ENCODE measurements at places on chromosomes 4 and X.
A peak's percentile ranks its signal among the peaks of the same experiment; 100 is the strongest.

- peak; percentile 5 for DNase-seq
Measured at GRCh38 chr4:146095091-146095690, 80.3 kb upstream of the LSM6 start.

GRCh38 chr4:165508372-165509120 lies 129.7 kb downstream of the CPE start:
- DNase-seq: no peak

DNA sequence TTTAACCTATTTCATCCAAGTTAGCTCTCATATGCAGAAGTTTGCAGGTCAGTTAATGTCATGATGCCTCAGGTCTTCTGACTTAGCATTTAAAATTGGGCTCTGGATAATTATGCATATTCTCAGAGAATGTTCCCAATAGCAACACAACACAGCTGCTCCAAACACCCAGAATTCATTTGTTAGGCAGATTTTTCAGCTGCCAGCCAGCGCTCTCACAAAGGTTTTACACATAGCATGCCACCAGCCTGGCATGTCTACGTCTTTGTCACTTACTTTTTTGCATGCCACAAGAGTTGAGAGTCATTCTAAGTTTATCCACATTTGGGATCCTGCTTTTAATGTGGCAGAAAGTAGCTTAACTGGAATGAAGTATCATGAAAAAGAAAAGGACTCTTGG lies 84.8 kb downstream of the LIMCH1 start:
- no peak for DNase-seq

- DNase-seq: no peak
Measured at GRCh38 chrX:139204898-139205667, 325.5 kb upstream of the F9 start.

GRCh38 chrX:119604766-119605463 lies 1.3 kb downstream of the NKRF start:
- no peak for DNase-seq

- no peak for DNase-seq
Measured at GRCh38 chr4:128225148-128225547, 62.5 kb downstream of the PGRMC2 start.

DNA sequence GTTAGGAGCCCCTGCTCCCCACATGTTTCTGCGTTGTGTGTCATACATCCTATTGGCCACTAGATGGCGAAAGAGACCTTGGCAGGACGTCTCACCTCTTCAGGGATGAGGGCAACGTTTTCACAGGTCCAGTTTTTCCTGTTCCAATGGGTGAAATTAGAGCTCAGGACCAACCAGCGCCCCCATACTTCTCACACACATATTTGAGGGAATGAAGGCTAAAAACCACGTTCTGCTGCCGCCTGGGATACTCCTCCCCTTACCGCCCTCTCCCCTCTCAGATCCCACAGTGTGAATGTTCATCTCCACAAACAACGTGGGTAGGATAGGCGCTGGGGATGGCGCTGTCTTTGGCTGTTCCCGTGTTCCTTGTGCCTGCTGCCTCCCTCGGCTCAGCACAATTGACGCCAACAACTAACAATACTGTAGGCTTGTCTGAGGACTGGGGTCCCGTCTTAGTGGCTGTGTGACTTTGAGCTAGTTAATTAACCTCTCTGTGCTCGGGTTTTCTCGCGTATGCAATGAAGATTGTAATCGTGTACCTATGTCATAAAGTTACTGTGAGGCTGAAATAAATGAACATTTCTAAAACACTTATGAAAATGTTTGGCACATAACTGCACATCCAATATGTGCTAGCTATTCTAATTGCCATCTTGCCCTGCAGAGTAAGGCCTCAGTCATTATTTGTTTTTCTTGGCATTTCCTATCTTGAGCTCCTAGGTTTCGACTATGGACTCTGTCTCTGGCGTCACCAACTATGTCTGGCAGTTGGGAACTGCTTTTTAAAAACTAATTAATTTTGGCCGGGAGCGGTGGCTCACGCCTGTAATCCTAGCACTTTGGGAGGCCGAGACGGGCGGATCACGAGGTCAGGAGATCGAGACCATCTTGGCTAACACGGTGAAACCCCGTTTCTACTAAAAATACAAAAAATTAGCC lies 181.3 kb upstream of the STK26 start:
- peak; percentile 1 for DNase-seq

GRCh38 chr4:53362093-53362492 lies 3.8 kb downstream of the SCFD2 start:
- no peak for DNase-seq

DNA sequence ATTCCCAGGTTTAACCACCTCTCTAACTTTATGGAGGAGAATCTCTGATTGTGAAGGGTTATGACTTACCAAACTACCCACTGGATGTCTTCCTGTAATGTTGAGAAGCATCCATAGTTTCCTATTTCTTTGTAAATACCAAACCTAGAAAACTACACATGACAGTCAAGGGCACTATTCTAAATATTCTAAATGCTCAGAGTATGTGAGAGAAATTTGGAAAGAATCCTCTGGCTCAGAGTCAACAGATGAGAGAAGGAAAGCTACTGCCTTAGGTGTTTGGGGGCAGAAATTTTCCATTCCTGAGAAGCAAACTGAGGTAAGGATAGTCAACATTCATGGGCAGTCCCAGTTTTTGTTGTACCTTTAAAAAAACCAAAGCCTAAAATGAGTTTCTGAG lies 155.8 kb downstream of the KCNIP4 start:
- DNase-seq: no peak

- no peak for DNase-seq
Measured at GRCh38 chrX:138928737-138929459, 217.4 kb upstream of the FGF13 start.

GRCh38 chr4:121390335-121390734 lies 9.5 kb upstream of the QRFPR start:
- no peak for DNase-seq

DNA sequence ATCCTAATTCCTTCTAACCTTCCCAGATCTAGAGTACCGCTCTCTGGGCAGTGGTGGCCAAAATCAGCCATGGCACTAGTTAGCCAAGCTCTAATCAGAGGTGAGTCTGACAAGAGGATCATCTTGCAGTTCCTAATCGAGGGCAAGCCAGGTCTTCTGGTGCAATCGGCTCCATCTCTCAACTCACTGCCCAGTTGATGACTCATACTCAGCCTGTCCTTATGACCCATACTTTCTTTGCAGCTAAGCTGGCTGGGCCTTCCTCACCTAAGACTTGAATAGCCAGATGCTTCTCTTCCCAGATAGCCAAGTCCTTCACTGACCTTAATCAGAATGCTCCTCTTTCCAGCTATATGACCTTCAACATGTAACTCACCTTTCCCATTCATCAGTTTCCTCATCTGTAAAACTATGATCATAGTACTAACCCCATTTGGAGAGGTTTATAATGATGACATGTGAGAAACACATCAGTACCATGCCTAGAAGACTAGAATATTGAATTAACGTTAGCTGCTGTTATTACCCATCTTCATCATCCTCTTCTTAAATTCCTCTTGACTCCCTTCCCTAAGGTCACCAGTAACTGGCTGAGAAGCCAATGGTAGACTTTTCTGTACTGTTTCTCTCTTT lies 57.1 kb downstream of the RELL1 start:
- no peak for DNase-seq

GRCh38 chrX:31209005-31209628 lies 137.3 kb upstream of the FTHL17 start:
- DNase-seq: peak; percentile 44

DNA sequence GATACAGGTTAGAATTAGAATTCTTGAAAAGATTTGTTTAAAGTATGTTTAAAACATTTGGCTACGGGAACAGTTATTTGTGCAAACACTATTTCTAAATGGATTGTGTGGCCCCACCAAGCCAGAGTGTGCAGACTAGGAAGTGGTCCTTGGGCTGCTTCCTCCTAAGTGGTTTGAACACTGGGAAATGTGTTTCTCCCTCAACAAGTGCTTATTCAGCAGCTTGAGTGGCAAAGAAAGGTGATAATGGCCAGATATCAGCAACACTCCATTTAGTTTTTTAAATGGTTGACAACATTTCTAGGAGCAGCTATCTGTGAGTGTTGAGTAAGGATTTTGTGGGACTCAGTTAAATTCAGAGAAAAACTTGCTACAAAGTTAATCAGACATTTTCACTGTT lies 141.4 kb upstream of the LNX1 start:
- no peak for DNase-seq

DNA sequence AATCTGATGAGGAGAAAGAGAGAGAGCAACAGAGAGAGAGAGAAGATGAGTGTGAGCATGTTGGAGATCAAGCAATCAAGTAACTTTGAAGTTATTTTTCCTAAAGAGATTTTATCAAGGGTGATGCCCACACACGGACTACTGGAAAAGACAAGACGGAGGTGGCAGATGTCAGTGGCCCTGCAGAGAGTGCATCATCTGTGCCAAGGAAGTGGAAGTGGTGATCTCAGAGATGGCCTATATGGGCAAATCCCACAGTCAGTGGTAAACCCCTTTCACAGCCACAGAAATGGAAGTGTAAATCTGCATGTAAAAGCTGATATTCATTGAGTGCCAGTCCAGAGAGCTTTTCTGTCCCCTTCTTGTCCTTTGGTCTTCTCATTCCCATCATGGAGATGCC lies 577.2 kb upstream of the AADAT start:
- no peak for DNase-seq

- no peak for DNase-seq
Measured at GRCh38 chr4:88191404-88191803, 33.0 kb upstream of the ABCG2 start.

- no peak for DNase-seq
Measured at GRCh38 chrX:9619581-9619980, 146.1 kb downstream of the GPR143 start.

- no peak for DNase-seq
Measured at GRCh38 chrX:7904562-7904961, 22.7 kb downstream of the PNPLA4 start.

DNA sequence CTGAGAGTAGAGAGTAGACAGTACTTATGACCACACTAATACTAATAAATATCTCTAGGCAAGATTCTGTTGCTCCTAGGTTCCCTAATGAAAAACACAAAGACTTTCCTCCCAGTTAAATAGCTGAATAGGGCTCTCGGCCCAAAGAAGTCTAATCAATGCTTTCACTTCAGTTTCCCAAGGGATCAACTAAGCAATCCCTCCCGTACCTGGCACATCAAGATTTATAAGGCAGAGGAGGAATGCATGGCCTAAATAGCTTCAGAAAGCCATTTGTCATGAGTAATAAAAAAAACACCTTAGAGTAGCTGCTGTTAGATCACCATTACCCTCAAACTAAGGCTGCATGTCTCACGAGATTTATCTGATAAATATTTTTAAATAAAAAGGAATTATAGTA lies 56.8 kb upstream of the EXOC1L start:
- no peak for DNase-seq

- no peak for DNase-seq
Measured at GRCh38 chrX:2676794-2677675, 14.1 kb upstream of the CD99 start.

GRCh38 chr4:101678180-101678579 lies 112.3 kb upstream of the BANK1 start:
- no peak for DNase-seq

GRCh38 chr4:181579486-181579885 lies 663.7 kb upstream of the TENM3 start:
- no peak for DNase-seq

- DNase-seq: no peak
Measured at GRCh38 chr4:155602351-155603140, 64.1 kb upstream of the GUCY1A1 start.

DNA sequence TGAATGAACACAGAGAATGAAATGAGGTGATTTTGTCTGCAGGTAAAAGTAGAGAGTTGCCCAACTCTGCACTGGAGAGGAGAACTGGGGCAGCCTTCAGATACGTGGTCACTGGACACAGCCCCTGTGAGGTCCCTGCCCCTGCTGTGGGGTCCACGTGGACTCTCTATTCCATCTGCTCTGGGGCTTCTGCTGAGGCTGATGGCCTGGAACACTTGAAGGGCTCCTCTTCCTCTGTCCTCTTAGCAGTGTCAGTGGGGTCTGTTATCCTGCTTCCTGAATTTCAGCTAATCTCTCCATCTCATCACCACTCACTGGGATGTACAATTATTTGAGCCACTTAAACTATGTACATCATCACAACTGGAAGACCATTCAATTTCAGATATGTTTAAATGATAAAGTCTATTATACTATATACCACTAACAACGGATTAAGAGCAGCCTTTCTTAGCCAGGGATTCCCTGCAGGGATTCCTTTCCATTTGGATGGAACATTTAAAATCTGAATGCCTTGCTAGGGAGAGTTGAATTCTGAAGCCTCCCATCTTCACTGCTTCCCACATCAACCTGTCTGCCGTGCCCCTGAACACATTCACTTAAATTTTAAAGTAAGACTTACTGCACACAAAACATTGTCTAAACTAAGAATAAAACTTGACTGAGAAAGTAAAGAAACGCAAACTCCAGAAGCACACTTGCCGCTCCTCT lies 74.0 kb downstream of the CC2D2A start:
- no peak for DNase-seq

DNA sequence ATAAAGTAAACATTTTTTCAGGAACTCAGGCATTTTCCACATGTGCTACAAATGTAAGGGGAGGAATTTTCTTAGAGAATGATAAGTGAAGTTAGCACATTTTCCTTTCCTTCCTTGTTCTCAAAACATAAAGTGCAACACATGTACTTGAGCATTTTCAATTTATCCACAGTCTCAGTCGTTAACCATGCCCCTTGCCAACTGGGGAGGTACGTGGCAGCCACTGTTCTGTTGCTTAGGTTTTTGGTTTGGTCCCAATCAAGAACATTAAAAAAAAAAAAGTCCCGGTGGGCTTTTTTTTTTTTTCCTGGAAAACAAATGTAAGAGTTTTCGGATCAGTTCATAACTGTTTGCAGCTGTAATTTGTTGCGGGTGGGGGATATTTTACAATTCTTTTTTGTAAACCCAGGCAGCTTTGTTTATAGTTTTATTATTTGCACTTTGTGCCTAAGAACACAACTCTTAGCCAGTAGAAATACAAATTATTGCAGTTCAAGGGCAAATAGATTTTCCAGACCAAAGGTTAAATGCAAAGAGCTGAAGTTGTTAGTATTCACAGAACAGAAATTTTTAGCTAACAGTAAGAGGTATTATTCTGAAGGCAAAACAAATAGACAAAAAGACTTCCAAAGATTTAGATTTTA lies 112.1 kb upstream of the NAP1L5 start:
- DNase-seq: no peak

DNA sequence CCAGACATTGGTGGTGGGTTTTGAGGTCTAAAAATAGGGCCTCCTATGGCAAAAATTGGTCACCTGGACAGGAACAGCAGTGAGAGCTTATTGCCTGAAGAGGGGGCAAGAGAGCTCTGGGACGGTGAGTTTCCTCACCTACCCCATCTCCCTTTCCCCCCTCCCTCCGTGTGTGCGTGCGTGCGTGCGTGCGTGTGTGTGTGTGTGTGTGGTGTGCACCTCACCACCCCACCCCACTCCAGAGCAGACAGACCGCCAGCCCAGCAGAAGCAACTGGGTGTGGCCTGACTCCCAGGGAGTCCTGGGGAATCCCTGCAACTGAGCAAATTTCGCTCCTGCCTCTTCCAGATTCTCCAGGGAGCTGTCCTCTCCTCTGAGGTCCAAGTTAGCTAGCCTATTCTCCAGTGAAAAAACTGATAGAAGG lies 44.7 kb downstream of the PRPS1 start:
- DNase-seq: no peak
